MCF 10A (cell line): ENCODE measurements at places on chromosomes 3 and 15.
A peak's percentile ranks its signal among the peaks of the same experiment; 100 is the strongest.

GRCh38 chr3:157329551-157329950, 107.1 kb upstream of the PTX3 start:
- DNase-seq, result no peak

DNA sequence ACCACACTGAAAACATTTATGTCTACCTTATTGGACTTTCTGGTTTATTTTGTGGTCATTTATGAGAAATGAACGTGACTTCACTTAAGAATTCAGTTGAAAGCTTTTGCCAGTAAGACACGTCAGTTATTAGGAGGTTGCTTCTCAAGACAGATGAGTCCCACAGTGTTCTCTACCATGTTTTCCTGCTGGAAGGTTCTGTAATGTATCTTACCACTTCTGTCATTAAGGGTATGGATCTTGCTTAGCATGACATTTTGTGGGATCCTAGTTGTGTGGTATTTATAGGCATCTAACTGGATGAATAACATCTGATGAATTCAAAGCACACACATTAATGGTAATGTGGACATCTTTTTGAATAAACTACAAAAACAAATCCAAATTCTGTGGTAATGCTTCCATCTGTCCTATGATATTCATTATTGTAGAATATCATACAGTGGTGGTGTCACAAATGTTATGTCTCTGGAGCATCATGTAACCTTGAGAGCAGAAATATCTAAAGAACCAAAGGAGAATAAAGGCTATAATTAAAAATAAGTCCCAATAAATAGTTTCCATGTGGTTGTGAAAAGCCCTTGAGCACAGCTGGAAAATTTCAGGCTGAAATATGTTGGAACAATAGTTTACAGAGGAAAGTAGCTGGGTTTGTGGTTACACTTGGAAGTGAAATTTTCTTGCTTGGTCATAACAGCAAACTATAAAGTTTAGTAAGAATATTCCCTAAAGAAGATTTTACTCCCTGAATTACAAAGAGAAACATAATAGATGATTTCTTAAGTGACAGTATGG, 61.5 kb downstream of the C3orf38 start:
- no peak for DNase-seq

- no peak for DNase-seq
Observed at GRCh38 chr3:180926526-180926925, 14.1 kb downstream of the FXR1 start.

DNA sequence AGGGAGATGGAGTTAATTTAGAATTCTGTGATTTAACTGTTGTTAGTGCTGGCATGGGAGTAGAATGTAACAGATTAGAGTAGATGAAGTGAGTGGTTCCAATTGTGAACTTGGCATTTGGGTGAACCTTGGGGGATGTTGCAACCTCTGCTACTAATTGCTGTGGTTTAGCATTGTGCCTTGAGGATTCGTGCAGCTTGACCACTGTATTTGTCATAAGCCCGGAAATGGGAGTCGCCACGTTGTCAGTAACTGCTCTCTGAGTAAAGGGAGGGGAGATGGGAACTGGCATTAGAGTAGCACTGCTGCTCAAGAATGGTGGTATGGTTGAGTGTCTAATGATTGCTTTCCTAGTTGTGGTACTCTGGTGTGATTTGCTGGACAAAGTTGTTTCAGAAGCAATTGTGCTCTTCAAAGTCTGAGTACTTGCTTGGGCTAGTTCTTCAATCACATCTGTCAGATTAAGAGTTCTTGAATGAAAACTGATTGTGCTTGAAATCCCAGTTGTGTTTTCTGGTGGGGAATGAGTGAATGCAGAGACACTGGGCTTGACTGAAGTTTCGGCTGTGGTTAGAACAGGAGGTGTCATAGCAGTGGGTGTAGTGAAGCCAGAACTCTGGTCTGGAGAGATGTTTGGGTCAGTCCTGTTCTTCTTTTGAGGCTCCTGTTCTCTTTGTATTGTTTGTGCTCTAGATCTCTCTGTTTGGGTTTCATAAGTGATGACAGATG, 15.4 kb downstream of the IGSF10 start:
- peak; percentile 86 for DNase-seq

DNA sequence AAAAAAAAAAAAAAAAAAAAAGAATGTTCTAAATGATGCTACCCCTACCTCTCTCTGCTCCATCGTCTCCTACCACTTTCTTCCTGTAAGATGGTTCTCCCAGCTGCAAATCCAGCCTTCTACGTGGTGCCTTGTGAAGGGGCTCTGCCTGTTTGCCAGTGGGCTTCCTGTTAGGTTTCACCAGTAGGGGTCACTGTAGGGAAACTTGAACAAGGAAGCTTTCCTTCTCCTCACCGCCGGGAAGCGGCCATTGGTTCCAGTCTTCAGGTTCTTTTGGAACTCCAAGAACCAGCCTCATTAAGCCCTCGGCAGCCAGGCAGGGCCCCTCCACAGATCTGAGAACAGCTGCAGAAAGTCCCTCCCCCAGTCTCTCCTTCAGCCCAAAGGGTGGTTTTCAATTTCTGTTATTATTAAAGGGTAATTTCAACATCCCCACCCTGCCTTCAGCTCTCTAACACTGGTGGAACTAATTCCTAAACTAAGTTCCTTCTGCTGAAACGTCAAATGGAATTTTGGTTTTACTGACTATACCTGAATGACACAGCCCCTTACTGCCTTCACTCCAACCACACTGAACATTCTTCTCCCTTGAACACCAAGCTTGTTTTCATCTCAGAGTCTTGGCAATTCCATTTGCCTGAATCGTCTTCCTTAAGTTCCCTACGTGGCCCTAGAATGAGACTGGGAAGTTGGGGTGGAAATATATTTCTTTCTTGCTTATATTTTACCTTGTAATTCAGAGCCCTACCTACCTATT, 13.5 kb downstream of the MCCC1 start:
- DNase-seq, result peak; percentile 29

- DNase-seq, result no peak
Observed at GRCh38 chr15:47932951-47933641, 187.7 kb upstream of the SLC24A5 start.

GRCh38 chr15:38564557-38565286, at the start of gene RASGRP1:
Gene RASGRP1, minus strand, starts transcription at chr15:38564814. Its CDS starts 186 bp downstream, at chr15:38564628.
- peak; percentile 66 for DNase-seq

DNA sequence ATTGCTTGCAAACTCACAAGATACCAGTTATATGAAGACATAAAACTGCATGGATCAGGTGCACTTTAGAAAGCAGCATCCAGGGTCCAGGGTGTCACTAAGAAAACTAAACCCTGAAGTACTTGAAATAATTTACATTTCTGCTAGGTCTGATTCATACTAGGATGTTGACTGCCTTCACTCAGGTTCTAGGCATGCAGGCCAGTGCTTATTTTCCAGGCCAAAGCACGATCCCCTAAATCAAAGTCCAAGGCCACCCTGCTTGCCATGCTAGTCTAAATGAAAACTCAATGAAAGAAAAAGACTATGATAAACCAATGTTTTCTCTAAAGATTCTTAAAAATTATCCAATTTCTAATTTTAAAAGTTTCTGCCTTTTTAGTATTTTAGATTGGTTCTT, 49.4 kb downstream of the GREM1 start:
- DNase-seq, result no peak

DNA sequence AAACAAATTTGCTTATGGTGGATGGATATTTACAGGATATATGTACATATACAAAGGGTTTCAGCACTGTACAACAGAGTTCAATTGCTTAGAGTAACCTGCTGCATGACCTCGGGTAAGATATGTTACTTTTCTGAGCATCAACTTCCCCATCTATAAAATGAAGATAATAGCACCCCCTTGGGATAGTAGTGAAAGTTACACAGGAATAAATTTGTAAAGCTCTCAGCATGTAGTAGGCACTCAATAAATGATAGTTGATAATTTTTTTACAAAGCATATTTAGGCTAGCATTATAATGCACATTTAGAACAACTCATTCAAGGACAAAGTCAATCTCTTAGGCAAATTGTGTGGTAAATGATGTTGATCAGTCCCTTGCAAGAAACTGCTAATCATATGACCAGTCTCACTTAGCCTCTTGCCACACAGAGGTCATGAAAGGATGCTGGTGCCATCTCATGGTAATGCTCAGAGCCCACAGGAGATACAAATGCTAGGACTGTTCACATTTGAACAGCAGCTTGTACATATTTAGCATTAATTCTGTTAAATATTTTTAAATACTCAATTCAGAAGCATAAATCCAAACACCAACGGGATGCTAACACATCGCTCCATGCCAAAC, 123.9 kb downstream of the MAGI1 start:
- DNase-seq, result peak; percentile 18

GRCh38 chr3:133237380-133237779, 162.5 kb upstream of the BFSP2 start:
- no peak for DNase-seq

DNA sequence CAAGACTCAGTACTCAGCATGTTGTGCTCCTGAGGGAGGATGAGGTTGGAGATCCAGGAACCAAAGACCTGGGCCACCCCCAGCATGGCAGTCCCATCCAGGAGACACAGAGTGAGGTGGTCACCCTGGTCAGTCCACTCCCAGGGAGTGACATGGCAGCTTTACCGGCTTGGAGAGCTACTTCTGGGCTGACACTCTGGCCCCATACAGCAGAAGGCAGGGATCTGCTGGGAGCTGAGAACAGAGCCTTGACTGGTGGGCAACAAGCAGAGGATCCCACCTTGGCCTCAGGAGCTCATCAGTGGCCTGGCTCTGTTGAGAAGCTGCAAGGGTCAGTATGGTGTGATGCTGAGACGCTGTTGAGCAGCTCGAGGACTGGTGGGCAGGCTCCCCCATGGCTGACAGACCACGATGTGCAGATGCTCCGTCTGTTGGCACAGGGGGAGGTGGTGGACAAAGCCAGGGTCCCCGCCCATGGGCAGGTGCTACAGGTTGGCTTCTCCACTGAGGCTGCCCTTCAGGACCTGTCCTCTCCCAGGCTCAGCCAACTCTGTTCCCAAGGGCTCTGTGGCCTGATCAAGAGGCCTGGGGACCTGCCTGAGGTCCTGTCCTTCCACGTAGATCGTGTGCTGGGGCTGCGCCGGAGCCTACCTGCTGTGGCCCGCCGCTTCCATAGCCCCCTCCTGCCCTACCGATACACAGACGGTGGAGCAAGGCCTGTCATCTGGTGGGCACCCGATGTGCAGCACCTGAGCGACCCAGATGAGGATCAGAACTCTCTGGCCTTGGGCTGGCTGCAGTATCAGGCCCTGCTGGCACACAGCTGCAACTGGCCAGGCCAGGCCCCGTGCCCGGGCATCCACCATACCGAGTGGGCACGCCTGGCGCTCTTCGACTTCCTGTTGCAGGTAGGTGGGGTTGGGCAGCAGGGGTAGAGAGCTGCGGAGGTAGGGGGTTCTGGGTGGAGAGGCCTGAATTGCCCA, 53.8 kb downstream of the GASK1A start:
- DNase-seq, result no peak

DNA sequence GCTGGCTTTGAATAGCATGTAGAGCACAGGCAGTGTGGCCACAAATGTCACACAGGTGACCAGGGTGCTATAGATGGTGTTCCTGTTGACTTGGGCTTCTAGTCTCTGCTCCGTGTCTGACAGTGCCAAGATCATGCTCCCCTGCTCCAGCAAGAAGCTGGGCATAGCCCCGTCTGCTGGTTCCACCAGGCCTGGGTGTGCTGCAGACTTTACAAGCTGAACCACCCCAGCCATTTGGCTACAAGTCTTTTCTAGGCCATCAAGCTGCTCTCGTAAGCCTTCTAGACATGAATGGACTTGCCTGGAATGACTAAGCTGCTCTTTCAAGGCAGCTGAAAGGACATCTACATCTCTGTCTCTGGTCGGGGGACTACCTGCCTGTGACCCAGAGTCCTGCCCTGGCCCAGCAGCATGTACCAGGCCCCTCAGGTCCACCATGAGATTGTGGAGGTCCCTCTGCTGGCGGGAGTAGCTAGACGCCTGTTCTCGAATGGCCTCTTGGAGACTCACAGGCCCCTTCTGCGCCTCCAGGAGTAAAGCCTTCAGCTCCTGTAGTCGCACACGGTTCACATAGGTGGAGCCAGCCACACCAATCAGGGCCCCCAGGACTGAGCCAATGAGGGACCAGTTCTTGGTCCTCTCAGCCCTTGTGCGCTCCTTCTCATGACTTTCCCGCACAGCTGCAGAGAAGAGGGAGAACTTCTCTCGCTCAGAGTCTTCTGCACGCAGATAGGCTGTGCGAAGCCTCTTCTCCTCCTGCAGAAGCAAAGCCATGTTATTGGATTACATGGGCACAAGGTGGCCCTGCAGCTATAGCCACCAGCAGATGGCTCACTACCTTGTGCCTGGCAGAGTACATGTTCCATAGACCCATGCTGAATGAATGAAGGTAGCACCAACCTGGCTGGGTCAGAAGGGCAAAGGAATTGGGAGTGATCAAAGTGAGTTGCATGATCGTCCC, 2.8 kb upstream of the PLXNB1 start:
- peak; percentile 90 for DNase-seq

DNA sequence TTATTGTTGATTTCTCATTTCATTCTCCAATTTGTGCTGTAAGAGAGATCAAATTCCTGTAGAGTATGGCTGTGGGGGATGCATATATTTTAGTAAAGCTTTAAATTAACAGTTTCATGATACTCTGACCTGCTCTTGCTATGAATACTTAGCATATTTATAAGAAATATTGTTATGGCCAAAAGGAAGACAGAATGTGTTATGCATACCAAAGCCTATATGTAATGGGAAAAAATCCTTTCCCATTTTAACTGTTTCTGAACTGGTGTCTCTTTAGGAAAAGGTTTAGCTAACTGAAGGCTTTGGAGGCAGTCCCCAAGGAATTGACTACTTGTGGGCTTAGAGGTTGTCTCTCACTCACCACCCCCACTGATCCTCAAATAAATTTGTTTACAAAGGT, 59.2 kb downstream of the CADPS start:
- no peak for DNase-seq

DNA sequence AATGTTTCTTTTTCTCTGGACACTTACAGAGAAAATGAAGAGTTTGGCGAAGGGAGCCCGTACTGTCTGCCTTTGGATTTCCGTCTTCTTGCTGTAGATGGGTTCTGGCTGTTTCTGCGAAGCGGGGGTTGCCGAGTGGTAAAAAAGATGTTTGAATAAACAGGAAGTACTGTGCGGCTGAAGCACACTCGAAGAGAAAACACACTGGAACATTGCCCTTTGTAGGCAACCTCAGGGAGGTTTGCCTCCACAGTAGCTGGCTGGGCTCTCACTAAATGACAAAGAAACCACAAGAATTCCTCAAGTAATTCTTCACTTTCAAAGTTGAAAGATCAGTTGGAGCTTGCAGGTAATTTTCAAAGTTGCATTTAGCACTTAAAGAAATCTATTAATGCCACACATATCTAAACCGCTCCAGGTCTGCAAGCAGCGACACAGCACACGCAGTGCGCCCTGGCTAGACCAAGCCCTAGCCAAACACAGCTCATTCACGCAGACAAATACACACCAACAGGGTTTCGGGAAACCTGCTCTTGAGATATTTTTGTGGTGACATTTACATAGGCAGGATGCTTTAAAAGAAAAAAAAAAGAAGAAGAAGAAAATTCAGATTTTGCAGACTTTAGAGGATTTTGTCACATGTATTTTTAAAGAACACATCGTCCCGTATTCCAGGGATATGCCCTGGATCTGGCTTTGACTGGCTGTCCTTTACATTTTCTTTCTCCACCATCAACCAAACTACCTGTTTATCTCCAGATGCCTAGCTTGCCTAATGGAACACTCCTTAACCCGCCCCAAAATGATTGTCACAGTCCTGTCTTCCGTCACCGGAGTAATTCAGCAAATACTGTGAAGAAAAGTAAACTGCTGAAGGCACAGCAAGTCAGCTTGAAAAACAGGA, 452.8 kb downstream of the FOXP1 start:
- peak; percentile 47 for DNase-seq
